ENCODE measurements at places on chromosomes 13 and 19. TPM values are rescaled to one million over a fixed set of nuclear protein-coding genes. Genes with fewer than 3 reads are reported as not detected.

- DNase-seq: no peak
Observed at GRCh38 chr13:31772231-31772630, 32.9 kb downstream of the RXFP2 start.

DNA sequence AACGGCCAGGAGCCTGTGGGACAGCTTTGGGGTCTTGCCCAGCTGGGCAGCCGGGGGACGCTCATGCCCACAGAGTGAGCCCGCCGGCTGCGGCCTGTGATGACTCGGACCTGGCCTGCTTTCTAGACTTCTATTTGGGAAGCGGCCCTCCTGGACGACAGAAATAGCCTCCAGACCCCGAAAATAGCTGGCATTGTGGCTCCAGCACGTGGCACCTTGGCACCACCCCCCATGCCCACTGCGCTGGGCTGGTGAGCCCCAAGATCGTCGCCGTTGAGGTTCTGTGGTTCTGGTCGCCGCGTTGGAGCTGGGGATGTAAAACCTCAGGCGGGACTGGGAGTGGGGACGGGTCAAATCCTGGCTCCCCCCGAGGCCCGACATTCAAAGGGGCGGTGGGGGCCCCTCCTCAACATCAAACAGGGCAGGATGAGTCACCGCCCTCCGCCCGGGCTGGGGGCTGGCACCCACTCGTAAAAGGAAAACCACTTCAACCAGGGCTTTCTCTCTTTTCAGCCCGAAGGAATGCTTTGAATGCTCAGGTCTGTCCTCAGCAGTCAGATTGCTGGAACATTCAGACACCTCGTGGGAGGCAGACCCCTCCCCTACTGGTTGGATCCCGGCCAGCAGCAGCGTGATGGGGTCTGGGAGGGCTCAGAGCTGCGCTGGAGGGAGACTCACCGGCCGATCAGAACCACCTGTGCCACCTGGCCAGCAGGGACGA, 42.1 kb downstream of the GADD45B start:
- DNase-seq: no peak

DNA sequence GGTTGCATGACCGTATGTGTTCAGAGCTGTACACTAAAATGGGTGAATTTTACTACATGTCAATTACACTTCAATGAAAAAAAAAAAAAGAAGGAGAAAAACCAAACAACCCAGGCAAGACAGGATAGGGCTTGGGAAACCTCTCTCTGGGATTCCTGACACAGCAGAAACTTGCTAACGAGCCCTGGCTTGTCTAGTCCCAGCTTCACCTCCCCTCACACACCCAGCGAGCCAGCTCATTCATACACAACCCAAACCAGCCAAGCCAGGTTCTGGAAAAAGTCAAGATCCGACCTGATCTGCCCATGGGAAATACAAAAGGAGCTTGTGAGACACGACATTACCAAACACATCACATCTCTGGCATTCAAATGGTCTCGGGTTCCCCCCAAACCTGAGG, 3.7 kb upstream of the TECR start:
- DNase-seq: no peak

GRCh38 chr19:53865918-53866864, 1.5 kb upstream of the MYADM start:
- DNase-seq: no peak

- DNase-seq: no peak
Observed at GRCh38 chr13:26991508-26992181, 180.0 kb downstream of the USP12 start.

- DNase-seq: no peak
Observed at GRCh38 chr19:43687660-43687997, 17.7 kb upstream of the PLAUR start.

DNA sequence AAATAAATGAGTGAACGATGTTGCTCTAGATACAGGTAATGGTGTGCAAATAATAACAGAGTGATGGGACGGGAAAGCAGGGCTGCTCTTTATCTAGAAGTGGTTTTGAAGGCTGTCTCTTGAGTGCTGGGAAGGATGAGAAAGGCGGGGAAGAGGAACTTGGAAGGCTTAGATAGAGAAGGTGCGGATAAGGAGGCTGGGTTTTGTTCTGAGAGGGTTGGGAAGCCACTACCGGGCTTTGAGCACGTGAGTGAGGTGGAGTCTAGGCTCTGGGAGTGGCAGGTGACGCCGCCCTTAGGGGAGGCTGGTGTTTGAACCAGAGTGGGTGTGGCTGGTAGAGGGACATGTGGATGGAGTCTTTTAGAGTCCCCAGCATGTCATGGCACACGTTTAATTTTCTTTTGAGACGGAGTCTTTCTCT, 811 bp downstream of the ARMC6 start:
- DNase-seq: peak; percentile 71

LILRB2 gene
- 4.2 TPM for polyA plus RNA-seq

- DNase-seq: peak; percentile 95
Observed at GRCh38 chr19:8526345-8527091, 12.6 kb upstream of the ZNF414 start.

- DNase-seq: no peak
Observed at GRCh38 chr19:33800012-33800680, 3.5 kb downstream of the KCTD15 start.

DNA sequence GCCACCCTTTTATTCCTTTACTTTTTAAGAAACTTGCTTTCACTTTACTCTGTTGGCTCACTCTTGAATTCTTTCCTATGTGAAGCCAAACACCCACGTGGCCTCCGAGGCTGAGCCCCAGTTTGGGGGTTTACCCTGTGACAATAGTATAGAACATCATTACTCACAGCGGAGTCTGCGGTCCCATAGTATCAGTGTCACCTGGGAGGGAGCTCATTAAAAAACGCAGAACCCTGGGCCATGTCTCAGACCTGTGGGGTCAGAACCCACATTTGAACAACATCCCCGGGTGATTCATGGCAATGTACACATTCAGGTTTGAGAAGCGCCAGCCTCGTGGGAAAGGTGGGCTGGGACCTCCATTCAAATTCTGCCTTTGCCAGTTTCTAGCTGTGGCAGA, 36.0 kb upstream of the UBL3 start:
- DNase-seq: no peak

- no peak for DNase-seq
Observed at GRCh38 chr13:48485432-48485831, 47.4 kb downstream of the RCBTB2 start.

DNA sequence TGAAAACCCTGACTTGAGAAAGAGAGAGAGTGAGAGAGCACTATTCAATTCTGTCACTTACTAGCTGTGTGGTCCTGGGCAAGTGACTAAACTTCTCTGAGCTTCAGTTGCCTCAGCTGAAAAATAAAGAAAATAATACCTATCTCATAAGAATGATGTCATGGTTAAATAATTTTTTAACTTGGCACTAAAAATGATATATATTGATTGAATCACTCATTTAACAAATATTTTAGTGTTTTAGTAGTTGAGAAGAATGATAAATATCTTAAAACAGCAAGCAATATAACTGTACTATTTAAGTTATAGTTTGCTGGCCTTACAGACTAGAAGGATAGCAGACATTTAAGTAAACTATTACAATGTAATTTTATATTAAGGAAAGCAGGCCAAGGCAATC, 764.2 kb downstream of the DIAPH3 start:
- no peak for DNase-seq

DNA sequence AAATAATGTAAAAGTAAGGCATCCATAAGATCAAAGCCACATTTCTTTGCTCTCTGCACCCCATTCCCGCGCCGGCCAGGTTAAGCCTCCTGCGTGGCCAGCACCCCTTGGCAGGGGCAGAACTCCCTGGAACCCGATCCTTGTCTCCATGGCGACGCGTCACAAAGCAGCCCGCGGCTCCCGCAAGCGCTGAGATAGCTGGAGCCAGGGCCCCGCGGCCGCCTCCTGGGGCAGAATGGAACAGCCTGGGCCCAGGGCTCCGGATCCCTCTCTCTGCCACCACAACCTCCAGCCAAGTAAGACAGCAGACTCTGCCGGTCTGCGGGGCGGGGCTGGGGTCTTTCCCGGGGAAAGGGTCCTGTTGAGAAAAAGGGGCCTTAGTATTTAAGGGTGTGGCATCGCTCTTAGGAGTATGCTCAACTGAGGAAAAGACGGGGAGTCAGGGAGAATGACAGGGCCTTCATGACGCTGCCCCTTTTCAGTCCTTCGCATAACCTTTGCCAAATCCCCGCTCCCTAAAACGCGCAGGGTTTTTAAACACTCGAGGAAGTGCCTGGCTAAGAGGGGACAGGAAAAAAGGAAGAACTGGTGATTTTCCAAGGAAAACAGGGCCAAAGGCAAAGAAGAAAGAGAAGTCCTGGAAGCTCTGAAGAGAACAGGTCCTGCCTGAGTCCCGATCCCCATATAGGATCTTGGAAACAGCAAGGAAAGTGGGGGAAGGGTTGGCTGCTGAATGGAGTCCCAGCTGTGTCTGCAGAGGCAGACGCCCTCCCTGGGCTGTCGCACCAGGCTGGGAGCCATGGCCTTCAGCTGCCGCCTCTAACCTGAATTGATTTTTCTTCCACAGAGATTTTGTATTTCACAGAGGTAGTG, at the start of gene TEX26:
Gene TEX26 (plus strand): TSS at position 176 of the 873 bp plus-strand sequence. CDS start 60 bp downstream, at position 236.
- DNase-seq: no peak

CBLC gene
- polyA plus RNA-seq: not detected

DNA sequence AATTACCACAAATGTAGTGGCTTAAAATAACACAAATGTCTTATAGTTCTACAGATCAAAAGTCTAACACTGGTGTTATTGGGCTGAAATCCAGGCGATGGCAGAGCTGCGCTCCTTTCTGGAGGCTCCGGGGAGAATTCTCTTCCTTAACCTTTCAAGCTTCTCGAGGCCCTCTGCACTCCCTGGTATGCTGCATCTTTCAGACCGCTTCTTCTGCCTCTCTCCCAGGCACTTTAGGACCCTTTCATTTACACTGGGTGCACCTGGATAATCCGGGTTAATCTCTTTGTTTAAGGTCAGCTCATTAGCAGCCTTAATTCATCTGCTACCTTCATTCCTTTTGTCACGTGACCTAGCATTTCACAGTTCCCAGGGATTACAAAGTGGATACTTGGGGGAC, 211.3 kb upstream of the RFC3 start:
- DNase-seq: no peak

DZIP1 gene
- 13.2 TPM for polyA plus RNA-seq

- DNase-seq: no peak
Observed at GRCh38 chr13:56424246-56424645, 716.5 kb upstream of the PRR20A start.

- no peak for DNase-seq
Observed at GRCh38 chr13:112525356-112525945, 62.5 kb downstream of the TUBGCP3 start.

GRCh38 chr19:19361075-19361594, 40.5 kb downstream of the MAU2 start:
- DNase-seq: peak; percentile 74

ZNF132 gene
- 3.2 TPM for polyA plus RNA-seq

ZNF846 gene
- polyA plus RNA-seq: 5.2 TPM

DNA sequence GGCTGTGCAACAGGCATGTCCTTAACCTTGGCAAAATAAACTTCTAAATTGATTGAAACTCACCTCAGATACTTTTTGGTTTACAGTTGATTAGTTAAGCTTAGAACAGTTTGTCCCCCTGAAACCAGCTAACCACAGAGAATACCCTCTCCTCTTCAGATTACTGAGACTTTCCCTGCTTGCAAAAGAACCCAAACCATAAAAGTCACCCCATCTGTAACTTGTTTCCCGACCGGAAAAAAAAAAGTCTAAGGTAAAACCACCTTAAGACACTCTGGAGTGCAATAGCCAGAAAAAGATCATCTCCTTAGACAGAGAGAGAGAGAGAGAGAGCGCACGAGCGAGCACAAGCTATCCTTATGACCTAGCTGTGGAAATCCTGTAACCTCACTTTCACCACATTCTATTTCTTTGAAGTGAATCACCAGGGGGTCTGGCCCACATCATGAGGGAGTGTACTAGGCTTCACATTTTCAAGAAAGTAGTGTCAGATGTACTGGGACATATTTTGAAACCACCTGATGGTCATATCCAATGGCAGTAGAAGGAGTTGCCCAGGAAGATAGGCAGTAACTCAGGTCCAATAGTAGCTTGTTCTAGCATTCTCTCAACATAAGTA, 11.1 kb upstream of the GTF2F2 start:
- no peak for DNase-seq

- DNase-seq: no peak
Observed at GRCh38 chr13:90455823-90456222, 891.7 kb upstream of the MIR17HG start.

DNA sequence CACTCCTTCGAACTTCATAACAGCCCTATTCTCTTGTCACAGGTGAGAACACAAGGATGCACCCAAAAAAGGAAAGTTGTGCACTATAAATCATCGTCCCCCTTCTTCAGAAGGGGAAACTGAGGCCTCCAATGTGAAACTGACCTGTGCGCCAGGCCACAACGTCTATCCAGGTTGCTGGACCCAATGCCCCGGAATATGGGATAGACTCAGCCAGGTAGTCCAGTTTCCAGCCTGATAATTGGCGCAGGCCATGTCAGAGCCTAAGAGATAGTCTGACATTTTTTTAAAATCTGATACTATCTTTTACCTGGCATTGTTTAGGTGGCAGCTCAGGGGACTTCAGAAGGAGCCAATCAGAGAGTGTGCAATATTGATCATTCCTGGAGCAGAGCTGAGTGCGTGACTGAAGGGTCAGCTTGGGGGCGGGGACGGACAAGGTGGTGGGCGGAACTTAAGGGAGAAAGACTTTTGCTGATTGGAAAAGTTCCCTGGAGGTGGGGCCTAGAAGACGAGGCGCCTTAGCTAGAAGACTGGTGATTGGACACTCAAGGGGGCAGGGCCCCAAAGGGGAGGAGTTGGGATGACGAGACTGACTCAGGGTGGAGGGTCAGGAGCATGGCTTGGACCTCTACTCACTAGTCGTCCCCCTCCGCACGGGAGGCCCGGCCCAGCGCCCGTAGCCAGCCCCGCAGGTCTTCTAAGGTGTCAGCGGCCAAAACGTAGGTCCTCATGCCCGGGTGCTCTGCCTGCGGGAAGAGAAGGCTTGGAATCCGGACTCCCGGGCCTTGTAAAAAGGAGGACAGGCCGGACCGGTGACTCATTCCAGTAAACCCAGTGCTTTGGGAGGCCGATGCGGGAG, 8.5 kb downstream of the PLEKHA4 start:
- DNase-seq: no peak

DNA sequence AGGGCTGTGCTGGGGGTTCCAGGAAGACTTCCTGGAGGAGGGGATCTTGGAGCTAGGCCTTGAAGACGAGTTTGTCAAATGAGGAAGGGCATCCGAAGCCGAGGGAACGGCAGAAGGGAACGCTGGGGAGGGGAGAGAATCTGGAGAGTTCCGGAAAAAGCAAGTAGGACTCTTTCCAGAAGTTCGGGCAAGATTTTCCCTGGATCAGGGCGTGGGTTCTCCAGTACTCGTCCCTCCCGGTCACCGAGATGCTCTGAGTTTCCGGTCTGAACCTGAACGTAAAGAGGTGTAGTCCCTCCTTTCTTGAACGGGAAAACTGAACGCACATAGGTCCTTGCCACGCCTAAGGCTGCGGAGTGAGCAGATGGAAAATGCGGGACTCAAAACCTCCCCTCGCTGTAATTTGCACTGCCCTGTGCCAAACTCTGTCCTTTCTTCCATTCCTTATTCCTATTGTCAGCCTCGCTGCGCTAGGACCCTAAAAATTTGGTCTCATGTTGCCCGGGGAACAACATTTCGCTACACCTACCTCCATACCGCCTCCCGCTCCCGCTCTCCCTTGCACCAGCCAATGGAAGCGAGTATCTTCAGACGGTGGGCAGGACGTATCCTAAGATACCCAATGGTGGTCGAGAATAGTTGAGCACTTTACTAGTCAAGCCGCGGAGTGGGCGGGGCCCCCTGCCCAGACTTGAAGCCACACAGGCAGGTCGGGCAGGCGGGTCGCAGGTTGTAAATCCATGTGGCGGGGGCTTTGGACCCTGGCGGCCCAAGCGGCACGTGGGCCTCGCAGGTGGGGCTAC, at the start of gene GTPBP3:
Gene GTPBP3 (plus strand): TSS at position 682 of the 803 bp plus-strand sequence. CDS start 59 bp downstream, at position 741.
- peak; percentile 98 for DNase-seq

MYDGF gene
- 76.1 TPM for polyA plus RNA-seq
